HFFc6 (cell line): ENCODE measurements at places on chromosomes 11 and 22. TPM values are rescaled to one million over a fixed set of nuclear protein-coding genes. Genes with fewer than 3 reads are reported as not detected.

DNA sequence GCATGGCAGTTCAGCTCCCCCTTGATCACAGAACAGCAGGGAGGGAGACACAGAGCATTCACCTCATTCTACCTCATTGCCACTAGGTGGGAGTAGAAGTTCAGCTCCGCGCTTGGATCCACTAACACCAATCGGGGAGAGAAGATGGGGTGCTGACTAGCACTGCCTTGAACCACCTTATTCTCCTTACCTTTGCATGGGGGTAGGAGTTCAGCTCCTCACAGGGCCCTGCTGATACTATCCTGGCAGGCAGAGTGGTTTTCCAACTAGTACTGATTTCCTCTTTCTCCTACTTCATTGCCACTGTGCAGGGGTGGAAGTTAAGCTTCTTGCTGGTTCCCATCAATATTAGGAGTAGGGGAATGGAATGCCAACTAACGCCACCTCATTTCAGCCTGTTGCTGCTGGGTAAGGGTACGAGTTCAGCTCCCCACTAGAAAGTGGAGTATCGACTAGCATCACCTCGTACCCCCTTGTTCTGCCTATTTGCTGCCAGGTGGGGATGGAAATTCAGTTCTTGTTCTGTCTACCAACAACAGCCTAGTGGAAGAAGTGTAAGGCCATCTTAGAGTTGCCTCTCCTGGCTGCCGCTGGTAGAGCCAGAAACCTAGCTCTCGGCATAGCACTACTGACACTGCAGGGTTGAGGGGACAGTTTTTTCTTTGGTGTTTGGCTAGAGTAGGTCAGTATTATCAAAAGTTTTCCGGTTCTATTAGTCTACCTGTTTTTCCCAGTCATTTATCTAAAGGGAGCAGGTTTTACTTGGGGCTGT is 550.9 kb upstream of the CCDC90B start:
- peak; percentile 52 for DNase-seq

DNA sequence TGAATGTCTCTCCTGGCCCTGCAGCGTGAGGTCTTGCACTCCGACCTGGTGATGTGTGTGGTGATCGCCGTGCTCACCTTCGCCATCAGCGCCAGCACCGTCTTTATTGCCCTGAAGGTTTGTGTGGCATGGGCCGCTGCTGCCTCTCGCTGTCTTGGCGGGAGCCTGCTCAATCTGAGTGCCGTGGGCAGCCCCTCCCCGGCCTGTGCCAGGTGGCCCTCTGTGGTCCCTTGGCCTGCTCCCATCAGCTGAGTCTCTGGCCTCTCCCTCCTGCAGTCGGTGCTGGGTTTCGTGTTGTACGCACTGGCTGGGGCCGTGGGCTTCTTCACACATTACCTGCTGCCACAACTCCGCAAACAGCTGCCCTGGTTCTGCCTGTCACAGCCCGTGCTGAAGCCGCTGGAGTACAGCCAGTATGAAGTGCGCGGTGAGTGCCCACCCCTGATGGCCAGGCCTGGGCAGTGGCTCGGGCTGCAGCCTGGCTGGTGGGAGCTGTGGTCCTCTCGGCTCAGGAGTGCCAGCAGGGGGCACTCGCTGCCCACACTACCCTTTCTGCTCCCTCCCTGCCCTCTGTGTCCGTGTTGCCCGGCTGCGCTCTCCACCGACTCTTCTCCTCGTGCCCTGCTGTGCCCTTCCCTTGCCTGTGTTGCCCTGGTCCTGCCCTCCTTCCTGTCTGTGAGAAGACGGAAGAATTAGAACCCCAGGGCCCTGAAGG is 10.2 kb downstream of the PCNX3 start:
- DNase-seq: no peak

GRCh38 chr11:70428701-70429427 is 30.5 kb downstream of the CTTN start:
- no peak for DNase-seq

DNA sequence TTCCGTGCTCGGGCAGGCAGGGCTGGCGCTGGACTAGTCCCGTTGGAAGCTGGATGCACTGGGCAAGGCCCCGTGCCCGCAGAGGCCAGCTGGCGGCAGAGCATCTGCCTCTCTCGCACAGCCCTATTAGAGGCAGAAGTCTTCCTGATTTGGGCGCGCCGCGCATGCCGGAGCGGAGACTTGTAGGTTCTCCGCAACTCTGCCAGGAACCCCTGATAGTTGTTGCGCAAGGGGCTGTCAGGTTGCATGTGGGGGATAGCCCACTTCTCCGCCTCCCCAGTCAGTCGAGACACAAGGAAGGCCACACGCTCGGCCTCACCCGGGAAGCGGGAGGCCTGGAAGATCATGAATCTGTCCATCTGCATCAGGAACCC is 1.2 kb downstream of the RTL6 start:
- no peak for DNase-seq

DNA sequence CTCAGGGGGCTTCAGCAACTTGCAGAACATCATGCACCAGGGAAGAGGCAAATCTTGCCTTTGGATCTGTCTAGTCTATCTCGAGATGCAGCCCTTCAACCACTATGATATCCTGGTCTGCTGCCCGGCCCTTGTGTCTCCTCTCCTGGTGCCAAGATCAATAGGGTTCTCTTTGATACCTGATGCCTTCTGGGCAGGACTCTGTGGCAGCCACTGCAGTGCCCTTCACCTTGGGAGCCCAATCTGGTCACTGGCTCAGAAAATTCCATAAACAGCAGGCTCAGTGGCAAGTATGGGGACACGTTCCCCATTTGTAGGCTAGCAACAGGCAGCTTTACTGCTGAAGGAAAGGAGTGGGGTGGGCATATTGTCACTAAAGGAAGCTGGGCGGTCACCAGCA is 23.4 kb downstream of the SYN3 start:
- DNase-seq: no peak

GRCh38 chr11:111105566-111105965 is 140.0 kb upstream of the POU2AF2 start:
- no peak for DNase-seq

The UPB1 gene
- 0.12 to 0.20 TPM in 2 of 3 replicates, not detected in the other for total RNA-seq

The ART5 gene
- total RNA-seq: not detected in 3 replicates

The IGF2 gene
- total RNA-seq: 0.72 to 2.6 TPM (median 0.97 TPM) in 3 replicates
